ENCODE measurements at places on chromosomes 4 and X. TPM values are rescaled to one million over a fixed set of nuclear protein-coding genes. Genes with fewer than 3 reads are reported as not detected.

The TCEAL2 gene
- 0.72 TPM for total RNA-seq

The CDS1 gene
- total RNA-seq: 11.3 TPM

The TBC1D9 gene
- 15.6 TPM for total RNA-seq

The CFI gene
- total RNA-seq: 219 TPM

The UCP1 gene
- not detected for total RNA-seq

The CTSO gene
- 46.9 TPM for total RNA-seq

The HS3ST1 gene
- 7.1 TPM for total RNA-seq

The TMEM255A gene
- total RNA-seq: 0.09 TPM

The LGI2 gene
- total RNA-seq: 2.9 TPM

The RPL39 gene
- total RNA-seq: 2,229 TPM

The CFAP99 gene
- total RNA-seq: 3.3 TPM

The POF1B gene
- 0.34 TPM for total RNA-seq

The GLOD5 gene
- not detected for total RNA-seq

The GIMD1 gene
- total RNA-seq: not detected

The FHIP1A gene
- total RNA-seq: 2.5 TPM

Measured in adrenal gland (tissue), 19 donors.